Amniotic epithelial cell (primary cell): ENCODE measurements at places on chromosomes 1 and 21.

DNA sequence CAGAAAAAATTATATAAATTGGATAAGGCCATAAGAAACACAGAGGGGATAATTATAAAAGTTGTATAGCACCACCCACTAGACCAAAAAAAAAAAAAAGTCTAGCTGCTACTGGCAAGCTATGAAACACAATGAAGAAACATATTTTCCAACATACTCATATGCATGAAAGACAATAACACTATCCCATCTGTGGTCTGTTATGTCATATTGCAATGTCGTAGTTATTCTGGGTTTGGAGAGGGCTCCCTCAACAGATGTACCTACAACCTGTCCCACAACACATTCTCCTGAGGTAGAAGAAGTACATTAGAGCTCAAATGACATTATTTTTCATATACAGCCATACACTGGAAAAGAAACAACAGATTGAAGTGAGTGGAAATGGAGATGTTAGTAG is 517.6 kb upstream of the ADGRL4 start:
- no peak for DNase-seq

DNA sequence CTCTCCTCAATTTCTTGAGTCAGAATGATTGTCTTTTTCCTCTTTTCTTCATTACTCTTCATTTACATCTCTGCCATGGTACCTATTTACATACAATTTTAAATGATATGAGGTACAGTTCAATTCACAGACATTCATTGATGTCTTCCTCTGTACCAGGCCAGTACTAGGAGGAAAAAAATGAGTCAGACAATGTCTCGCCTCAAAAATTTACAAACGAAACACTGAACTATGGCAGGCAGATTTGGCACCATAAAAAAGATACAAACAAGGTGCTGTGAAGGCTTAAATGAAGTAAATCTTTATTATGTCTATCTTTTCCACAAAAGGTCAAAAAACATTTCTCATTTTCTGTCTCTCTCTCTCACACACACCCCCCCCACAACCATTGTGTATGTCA is 71.0 kb downstream of the RGS13 start:
- peak; percentile 59 for DNase-seq

DNA sequence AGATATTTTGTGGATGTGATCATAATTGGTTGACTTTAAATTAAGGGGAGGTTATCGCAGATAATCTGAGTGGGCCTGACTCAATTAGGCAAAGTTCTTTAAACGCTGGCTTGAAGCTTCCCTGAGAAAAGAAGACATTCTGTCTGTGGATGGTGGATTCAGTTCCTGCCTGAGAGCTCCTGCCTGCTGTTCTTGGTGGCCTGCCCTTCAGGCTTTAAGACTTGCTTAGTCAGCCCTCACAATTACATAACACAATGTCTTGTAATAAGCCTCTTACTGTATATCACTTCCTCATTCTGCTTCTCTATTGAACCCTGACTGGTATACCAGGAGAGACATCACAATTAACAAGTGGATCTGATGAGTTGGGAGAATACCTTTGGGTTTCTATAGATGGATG is 50.2 kb downstream of the KCNJ6 start:
- DNase-seq = no peak

- DNase-seq = peak; percentile 93
These were observed at the start of gene S100A2 for GRCh38 chr1:153565529-153566374. TSS of gene S100A2 (minus strand) at chr1:153565844. CDS start at chr1:153563877, 1,967 bp downstream.

DNA sequence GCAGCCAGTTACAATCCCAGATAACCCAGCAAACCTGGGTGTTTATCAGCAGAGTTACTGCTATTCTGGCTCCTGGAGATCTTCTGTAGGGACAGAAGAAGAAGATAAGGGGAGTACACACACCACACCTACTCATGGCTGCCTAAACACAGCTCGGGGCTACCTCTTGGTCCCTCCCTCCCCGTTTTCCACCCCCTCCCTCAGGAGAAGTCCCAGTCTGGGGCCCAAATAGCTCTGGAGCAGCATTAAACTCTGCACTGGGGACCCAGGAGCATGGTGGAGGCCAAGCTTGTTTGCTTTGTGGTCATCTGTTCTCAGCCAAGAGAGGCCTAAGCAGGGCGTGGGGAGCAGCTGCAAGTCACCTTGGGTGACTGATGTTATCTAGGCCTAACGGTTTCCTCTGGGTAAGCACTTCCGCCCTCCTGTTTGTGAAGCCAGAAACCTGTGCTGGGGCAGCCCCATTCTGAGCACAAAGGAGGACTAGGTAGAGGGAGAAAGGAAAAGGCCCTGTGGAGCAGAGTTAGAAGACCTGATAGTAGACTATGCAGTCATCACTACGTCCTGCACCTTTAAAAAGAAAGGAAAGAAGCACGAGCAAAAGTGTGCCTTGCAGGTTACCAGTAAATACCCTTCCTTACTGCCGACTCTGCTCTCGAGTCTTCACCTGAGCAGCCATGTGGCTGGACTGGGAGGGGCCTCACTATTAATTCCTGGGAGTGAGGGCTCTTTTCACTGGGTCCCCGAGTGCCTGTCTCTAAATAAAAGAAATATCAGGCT is 2.0 kb upstream of the RCSD1 start:
- no peak for DNase-seq

- peak; percentile 72 for DNase-seq
These were observed 359.2 kb upstream of the NCAM2 start for GRCh38 chr21:20639026-20639425.

- DNase-seq = no peak
These were observed 205.3 kb downstream of the DAB1 start for GRCh38 chr1:57218487-57219079.

DNA sequence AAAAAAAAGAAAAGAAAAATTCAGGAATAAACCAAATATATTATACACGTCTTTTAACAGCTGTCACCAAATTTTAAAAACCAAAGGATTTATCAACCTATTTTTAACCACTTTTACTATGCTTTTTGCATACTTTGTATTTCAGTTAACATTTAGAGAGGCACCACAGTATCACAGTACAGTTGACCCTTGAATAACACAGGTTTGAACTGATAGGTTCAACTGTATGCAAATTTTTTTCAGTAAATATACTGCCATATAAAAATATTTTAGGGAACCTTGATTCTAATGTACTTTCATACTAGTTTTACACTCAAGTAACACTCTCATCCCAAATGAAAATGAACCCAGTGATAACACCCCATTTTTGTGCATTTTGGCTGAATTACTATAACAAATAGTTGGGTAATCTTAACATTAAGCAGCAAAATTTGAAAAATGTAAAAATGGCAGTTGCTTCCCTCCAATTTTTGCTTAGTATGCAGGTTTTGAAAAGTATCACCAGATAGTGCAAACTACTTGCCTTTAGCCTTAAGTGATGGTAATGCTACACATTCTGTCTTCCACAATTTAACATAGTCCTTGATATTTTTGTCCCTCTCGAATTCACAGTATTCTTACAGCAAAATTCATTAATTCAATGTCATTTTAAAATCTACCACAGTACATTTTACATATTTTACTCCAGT is 10.8 kb upstream of the ADCY10 start:
- DNase-seq = no peak

DNA sequence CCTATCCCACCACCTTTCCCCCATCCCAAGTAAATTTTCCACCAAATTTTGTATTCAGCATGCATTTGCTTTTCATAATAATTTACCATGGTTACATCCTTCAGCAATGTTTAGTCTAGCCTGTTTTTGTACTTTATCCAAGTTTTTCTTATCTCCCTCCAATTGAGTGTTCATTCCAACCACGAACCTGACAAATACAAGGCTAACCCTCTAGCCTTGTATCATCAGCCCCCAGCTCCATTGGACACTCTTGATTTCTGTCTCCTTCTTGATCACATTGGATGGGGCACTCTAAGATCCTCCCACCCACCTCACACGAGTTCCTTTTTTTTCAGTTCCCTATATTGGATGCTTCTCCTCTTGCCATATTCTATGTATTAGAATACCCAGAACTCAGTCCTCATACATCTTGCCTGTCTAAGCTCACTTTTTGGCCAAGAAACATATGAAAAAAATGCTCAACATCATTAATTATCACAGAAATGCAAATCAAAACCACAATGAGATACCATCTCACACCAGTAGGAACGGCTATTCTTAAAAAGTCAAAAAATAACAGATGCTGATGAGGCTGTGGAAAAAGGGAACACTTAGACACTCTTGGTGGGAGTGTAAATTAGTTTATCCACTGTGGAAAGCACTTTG is 40.5 kb upstream of the SLC35F3 start:
- no peak for DNase-seq

DNA sequence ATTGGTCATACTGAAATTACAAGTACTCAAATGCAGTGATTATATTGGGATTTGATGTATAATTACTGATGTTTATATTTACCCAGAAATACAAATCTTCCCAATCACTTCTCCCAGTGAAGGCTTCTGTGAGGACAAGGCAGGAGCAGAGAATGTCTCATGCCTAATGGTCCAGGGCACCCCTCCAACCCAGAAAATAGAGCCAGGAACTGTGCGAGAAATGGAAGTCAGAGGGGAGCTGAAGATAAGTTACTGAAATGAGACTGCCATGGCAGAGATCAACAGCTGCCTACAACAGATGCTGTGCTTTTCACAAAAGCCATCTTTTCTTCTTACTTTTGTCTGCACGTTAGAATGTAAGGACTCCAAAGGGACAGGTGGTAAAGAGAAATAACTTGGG is 171.2 kb downstream of the TTLL7 start:
- no peak for DNase-seq

- DNase-seq = no peak
These were observed 56.8 kb upstream of the PTGFRN start for GRCh38 chr1:116852910-116853309.

DNA sequence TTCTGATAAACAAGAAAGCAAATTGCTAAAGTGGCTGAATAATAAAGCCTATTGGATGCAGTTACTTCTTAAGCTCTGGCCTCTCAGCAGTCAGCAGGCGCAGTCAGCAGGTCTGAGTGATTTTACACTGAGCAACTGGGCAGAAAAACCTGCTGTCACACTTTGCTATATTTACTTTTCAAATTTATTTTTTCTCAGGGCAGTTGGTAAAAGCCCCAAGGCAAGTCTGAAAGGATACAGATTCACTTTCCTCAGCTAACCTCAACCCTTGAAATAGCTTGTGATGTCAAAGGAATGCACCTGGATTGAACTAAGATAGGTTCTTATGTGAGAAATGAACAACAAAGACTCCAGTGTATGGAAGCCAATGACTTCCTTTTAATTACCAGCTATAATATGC is 34.0 kb downstream of the ATP5PF start:
- DNase-seq = no peak

GRCh38 chr1:48202030-48202752 is 20.3 kb upstream of the SLC5A9 start:
- peak; percentile 100 for DNase-seq

GRCh38 chr1:84350550-84350949 is 47.7 kb upstream of the DNASE2B start:
- no peak for DNase-seq

GRCh38 chr21:44495611-44496563 is 40.6 kb downstream of the LRRC3 start:
- no peak for DNase-seq

DNA sequence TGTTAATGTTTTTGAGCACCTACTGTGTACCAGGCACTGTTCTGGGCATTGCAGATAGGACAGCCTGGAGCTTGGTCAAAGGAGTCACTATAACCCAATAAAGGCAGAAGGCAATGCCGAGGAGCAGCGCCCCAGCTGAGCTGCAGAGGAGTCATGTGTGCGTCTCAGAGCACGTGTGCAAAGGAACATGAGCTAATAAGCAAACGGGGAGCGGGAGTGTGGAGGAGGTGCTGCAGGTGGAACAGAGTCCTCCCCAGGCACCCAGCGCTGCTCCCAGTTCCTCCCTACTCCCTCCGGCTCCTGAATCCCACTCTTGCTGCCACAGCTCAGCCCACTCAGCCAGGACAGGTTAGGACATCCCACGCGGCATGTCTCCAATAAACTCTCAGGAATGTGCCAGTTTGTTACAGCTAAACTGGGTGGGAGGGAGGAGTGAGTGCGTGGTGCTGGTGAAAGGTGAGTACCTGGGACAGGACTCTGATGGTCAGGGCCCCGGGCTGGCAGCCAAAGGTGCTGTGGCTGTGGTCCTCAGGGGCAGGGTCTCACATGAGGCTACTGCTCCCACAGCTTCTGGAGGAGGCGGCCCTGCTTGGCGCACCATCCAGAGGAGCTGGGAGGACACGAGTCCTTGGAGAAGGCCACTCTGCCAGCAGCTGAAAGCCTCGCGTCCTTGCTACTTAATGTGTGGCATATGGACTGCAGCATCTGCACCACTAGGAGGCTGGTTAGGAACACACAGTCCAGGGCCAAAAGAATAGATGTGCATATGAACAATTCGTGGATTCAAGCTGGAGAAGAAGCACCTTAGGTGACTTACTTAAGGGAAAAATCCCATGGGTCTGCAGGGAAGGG is 52.3 kb downstream of the GRIK3 start:
- DNase-seq = no peak

GRCh38 chr1:98480271-98480670 is 181.2 kb upstream of the SNX7 start:
- no peak for DNase-seq

DNA sequence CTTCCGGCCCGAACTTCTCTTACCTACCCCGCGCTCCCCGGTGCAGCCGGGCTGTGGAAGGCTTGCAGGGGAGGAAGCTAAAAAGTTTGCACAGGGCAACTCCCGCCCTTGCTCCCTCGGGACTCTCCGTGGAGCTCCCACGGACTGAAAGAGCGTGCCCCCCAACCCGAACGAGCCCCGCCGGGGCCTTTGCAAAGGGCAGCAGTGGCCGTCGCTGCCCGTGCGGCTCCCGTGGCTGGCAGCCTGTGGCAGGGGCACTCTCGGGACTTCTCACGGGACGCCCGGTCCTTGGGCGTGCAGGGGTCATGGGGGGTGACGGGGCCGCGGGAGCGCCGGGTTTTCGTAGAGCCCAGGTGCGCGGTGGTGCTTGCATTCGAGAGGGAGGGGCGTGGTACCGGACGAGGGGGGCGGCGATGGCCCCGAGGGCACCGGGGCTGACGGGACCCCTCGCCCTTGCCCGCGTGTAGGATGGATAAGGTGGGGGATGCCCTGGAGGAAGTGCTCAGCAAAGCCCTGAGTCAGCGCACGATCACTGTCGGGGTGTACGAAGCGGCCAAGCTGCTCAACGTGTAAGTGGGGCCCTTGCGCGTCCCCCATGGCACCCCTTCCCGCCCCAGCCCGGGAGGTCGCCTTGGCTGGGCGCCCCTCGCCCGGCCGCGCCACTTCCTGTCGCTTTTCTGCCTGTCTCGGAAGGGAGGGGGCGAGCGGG is 711 bp downstream of the GADD45A start:
- peak; percentile 52 for DNase-seq

DNA sequence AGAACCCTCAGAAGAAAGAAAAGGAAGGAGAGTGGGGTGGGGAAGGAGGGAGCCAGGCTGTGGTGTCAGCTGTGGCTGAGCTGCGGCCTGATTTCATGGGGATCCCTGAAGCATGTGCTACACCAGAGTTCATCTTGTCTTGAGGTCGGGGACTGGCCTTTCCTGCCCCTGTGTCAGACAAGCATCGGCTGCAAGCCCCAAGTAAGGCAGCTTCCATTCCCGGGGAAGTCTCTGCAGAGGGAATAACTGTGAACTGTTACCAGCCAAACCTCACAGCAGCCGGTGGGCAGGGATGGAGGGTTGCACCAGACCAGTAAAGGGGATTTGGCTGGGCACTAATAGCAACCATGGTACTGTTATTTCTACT is 35.7 kb upstream of the BTG2 start:
- no peak for DNase-seq

DNA sequence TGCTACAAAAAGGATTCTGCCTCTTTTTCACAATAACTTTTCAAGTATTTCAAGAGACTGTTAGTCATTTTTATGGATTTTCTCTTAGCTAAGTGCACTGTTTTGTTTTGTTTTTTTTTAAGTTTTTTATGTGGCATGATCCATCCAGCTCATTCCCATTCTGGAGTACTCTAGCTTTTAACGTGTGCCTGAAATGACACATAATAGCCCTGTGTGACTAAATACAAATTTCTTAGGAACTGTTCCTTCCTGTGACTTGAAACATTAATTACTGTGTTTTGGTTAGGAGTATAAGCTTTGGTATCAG is 143.9 kb downstream of the HS2ST1 start:
- no peak for DNase-seq
